ENCODE measurements at places on chromosomes 3 and 15.

- no peak for DNase-seq
These were observed 168.3 kb downstream of the MEIS2 start for GRCh38 chr15:36932070-36932469.

DNA sequence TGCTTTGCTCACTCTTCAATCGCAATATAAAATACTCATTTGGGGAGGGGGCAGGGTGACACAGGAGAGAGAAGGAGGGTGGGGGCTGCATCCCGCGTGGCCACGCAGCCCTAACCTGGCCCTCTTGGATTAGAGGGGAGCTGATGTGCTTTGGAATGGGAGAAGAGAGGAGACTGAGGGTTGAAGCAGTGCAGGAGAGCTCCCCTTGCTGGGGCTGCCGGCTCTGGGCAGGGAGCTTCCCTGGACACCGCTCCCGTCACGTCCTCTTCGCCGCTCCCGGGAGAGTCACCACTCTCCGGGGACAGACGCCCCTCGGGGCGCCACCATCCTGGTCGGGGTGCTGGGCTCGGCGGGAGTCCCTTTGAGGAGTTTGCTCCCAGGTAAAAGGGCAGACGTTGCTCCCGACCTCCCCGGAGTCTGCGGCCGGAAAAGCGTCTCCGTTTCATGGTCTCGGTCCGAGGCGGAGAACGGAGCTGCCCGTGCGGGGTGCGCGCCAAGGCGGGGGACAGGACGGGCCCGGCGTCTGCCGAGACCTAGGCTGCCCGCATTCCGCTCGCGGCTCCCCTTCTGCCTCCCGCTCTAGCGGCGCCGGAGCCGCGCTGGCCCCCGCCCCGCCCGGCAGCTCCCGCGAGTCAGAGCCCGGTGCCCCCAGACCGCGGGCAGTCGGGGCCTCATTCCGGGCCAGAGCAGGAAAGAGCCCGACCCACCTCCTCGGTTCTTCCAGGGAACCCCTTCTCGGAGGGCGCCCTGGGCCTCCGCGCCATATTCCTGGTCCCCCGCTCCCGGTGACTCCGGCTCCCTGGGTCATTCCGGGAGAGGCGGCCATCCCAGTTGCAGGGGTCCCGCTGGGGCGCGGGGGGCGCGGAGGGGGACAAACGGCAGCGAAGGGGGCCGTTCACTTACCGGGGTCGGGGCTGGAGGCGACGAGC lies 603 bp downstream of the SLC7A14 start:
- peak; percentile 45 for DNase-seq

DNA sequence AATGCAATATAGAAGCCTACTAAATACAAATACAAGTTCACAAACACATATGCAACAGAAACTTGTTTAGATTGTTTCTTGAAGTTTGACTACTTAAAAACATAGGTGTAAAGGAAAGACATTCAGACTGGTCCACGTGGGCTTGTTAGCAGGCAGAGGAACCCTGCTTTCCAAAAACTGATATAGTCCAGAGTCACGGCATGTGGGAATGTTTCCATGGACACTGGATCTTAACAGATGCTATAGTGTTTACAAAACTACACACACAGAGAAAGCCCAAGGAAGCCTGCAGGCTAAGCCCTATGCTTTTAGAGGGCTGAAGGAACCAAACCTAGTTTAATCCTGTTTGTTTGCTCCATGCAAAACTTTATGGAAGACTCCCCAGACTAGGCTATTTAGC lies 45.2 kb upstream of the LRRC58 start:
- DNase-seq, result no peak

DNA sequence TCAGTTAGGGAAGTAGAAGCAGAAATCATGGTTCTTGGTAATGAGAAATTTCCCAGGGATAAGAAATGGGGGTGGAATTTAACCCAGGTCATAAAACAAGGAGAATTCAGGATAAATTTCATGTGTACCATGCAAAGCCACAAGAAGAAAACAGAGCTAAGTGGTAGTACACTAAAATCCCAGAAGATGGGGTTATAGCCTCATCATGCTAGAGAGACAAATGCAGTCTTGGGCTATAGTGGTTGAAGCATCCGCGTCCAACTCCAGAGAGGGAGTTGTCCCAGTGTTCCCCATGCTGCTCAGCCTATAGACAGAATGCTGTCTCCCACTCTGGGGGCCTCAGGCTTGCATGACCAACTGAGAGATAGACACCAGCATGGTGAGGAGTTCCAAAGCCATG lies 36.2 kb upstream of the CLRN1 start:
- peak; percentile 24 for DNase-seq

GRCh38 chr3:108391917-108392593 lies 95.7 kb downstream of the HHLA2 start:
- no peak for DNase-seq

GRCh38 chr3:127101411-127102187 lies 91.3 kb upstream of the PRR23E start:
- no peak for DNase-seq

GRCh38 chr3:195906865-195907683 lies 1.3 kb downstream of the TNK2 start:
- peak; percentile 60 for DNase-seq

GRCh38 chr15:94584833-94585244 lies 353.5 kb downstream of the MCTP2 start:
- no peak for DNase-seq

DNA sequence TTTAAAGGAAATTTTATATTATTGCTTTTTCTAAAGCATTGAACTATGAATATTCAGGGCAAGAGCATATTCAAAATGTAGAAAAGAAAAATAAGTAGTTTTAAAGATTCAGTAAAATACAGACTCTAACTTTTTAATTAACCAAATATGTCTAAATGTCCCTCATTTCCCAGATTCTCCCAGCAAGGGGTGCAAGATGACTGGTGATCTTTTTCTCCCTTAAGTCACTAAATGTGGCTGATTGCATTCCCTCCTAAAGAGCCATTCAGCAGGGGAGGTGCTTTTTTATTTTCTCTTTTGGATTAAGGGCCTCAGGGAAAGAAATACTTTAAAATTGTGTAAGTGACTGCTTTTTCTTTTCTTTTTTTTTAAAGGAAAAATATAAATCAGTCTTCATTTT lies 406.9 kb downstream of the OXSM start:
- no peak for DNase-seq

GRCh38 chr3:33315826-33316225 lies 38.6 kb downstream of the FBXL2 start:
- DNase-seq, result no peak

DNA sequence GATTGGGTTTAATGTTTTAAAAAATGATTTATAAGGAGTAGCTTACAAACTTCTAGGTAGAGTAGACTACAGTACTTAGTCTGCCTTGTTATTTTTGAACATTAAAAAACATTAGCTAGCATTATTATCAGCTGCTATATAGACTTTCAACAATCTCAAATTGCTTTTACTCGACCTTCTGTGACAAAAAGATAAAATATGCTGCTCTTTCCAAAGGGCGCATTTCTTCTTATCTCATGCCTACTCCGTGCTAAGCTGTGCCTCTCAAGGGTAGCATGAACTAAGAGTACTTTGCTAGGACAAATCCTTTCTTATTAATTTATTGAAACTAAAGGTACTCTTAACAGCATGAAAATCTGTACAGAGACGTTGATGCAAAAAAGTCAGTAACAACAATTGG lies 71.3 kb downstream of the SPRED1 start:
- DNase-seq, result no peak

DNA sequence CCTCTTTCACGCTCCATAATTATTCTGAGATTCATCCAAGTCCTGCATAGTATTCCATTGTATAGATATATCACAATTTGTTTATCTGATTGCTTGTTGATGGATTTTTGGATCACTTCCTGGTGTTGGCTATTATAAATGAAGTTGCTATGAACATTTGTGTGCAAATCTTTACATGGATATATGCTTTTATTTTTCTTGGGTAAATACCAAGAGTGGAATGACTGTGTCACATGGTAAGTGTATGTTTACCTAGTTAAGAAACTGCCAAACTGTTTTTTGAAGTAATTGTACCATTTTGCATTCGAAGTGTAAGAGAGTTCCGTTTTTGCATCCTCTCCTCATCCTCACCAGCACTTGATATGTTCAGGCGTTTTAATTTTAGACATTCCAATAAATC lies 34.6 kb upstream of the ROPN1 start:
- no peak for DNase-seq

GRCh38 chr15:51939216-51939615 lies 32.4 kb downstream of the LEO1 start:
- no peak for DNase-seq

GRCh38 chr3:136171097-136171542 lies 25.0 kb downstream of the MSL2 start:
- DNase-seq, result no peak

DNA sequence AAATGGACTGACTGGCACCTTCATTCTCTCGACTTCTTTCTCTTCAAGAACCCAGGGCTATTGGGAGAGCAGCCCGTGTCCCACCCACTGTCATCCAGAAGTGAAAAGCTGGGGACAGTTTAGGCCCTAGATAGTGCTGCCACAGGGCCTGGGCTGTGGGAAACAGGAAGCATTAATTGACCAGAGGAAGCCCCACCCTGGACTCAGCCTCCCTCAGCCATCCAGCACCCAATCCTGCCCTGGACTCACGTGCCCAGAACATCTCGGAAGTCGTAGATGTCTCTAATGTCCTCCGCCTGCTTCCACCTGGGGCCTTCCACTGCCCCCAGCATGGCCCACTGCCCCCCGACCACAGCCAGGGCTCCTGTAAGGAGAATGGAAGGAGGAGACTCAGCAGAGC lies 2.3 kb downstream of the CAMK1 start:
- no peak for DNase-seq

- peak; percentile 23 for DNase-seq
These were observed 29.3 kb upstream of the ST3GAL6 start for GRCh38 chr3:98733812-98734281.

- DNase-seq, result peak; percentile 43
These were observed 9.6 kb downstream of the OSBPL11 start for GRCh38 chr3:125585595-125586223.

GRCh38 chr3:63791974-63792373 lies 27.1 kb upstream of the C3orf49 start:
- DNase-seq, result no peak

GRCh38 chr15:83598031-83598430 lies 55.9 kb upstream of the ADAMTSL3 start:
- DNase-seq, result no peak

GRCh38 chr15:26013981-26014380 lies 150.9 kb upstream of the ATP10A start:
- no peak for DNase-seq

GRCh38 chr3:123914829-123915228 lies 30.7 kb upstream of the MYLK start:
- DNase-seq, result no peak

- no peak for DNase-seq
These were observed 750.4 kb upstream of the NR2F2 start for GRCh38 chr15:95580121-95580520.

- DNase-seq, result no peak
These were observed 480.1 kb downstream of the FOXP1 start for GRCh38 chr3:71103430-71103921.

DNA sequence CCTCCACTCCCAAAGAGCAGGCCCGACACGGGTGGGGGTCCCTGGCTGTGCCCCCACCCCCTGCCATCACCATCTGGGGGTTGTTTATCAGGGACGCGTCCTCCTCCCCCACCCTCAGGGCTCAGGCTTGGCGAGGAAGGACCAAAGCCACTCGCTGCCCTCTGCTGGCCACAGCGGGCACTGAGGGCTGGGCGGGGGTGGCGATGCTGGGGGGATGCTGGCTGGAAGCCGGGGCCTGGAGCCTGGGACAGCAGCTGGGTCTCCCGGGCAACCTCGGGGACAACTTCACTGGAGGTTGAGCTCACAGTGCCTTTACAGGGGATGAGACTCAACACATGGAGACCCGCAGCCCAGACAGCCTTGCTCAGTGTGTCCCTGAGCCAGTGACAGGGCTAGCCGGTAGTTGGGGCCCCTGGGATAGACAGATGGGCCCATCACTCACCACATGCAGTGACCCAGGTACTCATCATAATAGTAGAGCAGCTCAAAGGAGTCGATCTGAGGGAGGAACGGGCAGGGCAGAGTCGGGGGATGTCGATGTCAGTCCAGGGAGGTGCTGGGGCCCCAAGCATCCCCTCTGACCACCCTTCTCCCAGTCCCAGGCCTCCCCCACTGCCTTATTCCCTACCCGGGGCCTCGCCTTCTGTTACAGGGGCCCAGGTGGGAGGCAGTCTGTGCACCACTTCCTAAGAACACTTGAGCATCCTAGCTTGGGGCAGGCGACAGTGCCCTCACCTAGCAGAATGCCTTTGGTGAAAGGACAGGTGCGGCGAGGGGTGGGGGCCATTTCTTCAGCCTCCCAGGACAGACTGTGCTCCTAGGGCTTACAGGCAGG lies 5.9 kb upstream of the CALML4 start:
- peak; percentile 50 for DNase-seq

DNA sequence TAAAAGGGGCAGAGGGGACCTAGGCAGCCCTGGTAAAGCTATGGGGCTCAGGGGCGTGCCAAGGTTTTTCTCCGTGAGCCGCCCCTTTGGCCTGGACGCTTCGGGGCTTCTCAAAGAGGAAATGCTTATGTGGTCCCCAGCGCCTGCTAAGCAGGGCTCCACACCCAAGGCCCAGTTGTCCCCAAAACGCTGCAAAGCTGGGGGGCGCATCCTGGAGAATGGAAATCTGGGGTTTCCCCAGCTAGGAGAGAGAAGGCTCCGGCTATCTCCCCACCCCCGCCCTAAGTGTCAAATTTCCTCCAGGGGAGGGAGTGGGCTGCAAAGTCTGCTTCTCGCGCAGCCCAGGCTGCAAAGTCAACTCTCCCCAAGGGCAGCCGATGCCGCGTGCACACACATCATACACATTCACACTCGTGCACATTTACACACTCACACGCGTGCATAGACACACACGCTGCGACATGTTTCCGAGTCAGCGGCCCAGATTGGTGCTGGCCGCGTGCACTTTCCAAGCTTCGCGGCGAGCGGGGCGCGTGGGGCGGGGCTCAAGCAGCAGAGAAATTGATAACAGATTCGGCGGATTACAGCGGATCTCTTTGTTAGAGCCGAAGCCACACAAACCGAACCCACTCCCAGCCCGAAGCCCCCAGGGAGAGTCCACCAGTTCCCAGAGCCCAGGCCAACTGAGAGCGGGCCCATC lies 4.5 kb downstream of the WNT5A start:
- DNase-seq, result peak; percentile 16

DNA sequence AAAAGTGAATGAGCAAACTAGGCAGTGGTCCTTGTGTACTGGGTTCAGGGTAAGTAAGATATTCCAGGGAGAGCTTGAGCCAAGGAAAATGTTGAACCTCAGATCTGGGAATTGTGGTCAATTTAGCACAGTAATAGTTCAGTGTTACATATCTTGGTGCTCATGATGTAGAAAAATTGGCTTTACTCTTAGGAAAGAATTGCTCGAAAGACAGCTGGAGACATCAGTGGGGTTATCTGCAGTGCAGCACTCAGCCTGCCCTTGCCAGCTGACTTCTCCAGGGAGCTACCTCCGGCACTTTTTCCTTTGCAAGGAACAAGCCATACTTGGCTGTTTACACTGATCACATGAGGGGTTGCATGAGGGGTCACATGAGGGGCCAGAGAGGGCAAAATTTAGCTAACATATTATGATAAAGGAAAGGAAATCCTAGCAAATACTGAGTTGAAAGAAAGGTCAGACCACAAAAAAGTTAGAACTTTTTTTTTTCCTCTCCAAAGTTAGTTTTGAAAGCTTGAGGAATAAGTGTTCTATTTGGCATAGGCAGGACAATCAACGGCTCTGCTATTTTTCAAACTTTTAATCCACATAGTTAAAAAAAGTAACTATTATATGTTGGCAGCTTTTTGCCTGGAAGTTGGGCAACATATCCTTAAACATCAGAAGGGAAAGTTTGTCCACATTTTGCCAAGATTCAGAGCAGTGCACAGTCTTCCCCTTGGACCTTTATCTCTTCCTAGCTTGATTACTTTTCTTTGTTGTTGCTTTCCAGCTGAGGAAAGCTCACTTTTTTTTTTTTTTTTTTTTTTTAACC lies 92.4 kb downstream of the COL6A6 start:
- no peak for DNase-seq

Data from NCI-H526 (cell line).